B cell (primary cell): ENCODE measurements at places on chromosomes 1 and 21.

- DNase-seq, result no peak
These were observed 82.7 kb upstream of the ROR1 start for GRCh38 chr1:63690966-63691700.

GRCh38 chr1:239164451-239165180, 221.8 kb upstream of the CHRM3 start:
- no peak for DNase-seq

- no peak for DNase-seq
These were observed 129.2 kb downstream of the PSMG1 start for GRCh38 chr21:39054066-39054465.

GRCh38 chr21:44872323-44872648, 1.2 kb downstream of the PTTG1IP start:
- no peak for DNase-seq

- no peak for DNase-seq
These were observed 21.6 kb downstream of the NSUN4 start for GRCh38 chr1:46362158-46362557.
